Activated CD8-positive, alpha-beta T cell treated with anti-CD3 and anti-CD28 coated beads for 36 hours (primary cell): ENCODE measurements at places on chromosomes 12 and 14. TPM values are rescaled to one million over a fixed set of nuclear protein-coding genes. Genes with fewer than 3 reads are reported as not detected.

Gene ARHGEF40
- 0.23 TPM for total RNA-seq

- no peaks in the 10 kb centered on the region for H3K27me3 ChIP-seq
- H3K27ac ChIP-seq: no peak overlapping the region
- no peak for DNase-seq
- no peaks in the 10 kb centered on the region for H3K36me3 ChIP-seq
- H3K4me3 ChIP-seq: no peak overlapping the region
- H3K4me1 ChIP-seq: no peaks in the 10 kb centered on the region
These were observed 204.9 kb upstream of the RMST start for GRCh38 chr12:97257726-97258125.

- H3K4me1 ChIP-seq: peaks cover 8% of the 10 kb centered on the region
- DNase-seq: no peak
- no peak overlapping the region for H3K27ac ChIP-seq
- H3K36me3 ChIP-seq: peaks cover 38% of the 10 kb centered on the region
These were observed 8.7 kb downstream of the ZCCHC8 start for GRCh38 chr12:122491991-122492390.

- DNase-seq: no peak
- no peaks in the 10 kb centered on the region for H3K27me3 ChIP-seq
- H3K4me1 ChIP-seq: no peaks in the 10 kb centered on the region
- no peaks in the 10 kb centered on the region for H3K36me3 ChIP-seq
- no peak overlapping the region for H3K4me3 ChIP-seq
- H3K27ac ChIP-seq: no peak overlapping the region
These were observed 194.2 kb downstream of the SYT10 start for GRCh38 chr12:33245434-33245833.

DNA sequence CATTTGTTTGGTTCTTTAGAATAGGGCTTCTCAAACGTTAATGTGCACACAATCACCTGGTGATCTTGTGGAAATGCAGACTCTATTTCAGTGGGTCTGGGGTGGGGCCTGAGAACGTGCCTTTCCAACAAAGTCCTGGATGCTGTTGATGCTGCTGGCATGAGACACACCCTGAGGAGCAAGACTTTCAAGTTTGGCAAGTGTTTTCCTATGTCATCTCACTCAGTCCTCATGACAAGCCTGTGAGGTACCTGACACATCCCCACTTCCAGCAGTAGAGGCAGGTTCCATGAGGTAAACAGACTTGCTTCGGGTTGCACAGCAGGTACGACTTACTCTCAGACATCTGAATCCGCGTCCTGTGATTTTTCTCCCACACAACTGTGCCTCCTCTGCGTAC lies 147.1 kb downstream of the MYRFL start:
- H3K27ac ChIP-seq: no peak overlapping the region
- no peaks in the 10 kb centered on the region for H3K27me3 ChIP-seq
- H3K4me1 ChIP-seq: no peaks in the 10 kb centered on the region
- DNase-seq: no peak
- no peaks in the 10 kb centered on the region for H3K36me3 ChIP-seq

DNA sequence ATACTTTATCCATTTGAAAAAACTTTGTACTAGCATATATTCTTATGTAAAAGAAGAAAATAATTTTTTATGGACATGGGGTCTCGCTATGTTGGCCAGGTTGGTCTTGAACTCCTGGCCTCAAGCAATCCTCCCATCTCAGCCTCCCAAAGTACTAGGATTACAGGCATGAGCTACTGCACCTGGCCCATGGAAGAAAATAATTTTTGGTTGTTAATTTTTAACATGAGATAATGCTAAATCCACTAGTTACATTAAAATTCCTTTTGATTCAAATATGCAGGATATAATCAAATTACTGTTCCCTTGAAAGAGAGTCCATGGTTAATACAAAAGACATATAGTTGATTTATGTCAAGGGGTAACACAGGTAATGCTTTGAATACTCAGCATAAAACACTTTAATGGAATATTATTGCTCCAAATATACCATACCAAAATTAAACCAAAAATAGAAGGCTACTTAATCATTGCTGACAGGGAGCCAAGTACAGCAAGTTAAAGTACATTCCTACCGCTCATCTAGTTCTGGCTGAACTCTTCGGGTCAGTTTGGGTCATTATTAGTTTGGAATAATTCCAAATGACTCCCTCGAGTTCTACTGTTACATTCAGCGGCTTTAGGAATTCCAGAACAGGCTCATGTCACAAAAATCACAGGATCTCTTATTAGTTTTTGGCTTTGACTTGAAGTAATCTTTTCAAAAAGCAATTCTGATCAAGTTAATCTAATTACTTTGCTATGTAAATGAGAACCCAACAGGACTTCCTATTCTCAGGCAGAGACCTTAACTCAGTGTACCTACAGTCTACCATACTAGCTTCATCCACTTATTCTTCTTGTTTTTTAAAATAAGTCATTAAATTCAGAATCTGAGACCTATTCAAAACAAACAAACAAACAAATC lies 6.1 kb downstream of the SOS2 start:
- H3K4me1 ChIP-seq: peaks cover 51% of the 10 kb centered on the region
- no peak overlapping the region for H3K4me3 ChIP-seq
- no peak overlapping the region for H3K27ac ChIP-seq
- DNase-seq: no peak
- peaks cover 16% of the 10 kb centered on the region for H3K36me3 ChIP-seq

DNA sequence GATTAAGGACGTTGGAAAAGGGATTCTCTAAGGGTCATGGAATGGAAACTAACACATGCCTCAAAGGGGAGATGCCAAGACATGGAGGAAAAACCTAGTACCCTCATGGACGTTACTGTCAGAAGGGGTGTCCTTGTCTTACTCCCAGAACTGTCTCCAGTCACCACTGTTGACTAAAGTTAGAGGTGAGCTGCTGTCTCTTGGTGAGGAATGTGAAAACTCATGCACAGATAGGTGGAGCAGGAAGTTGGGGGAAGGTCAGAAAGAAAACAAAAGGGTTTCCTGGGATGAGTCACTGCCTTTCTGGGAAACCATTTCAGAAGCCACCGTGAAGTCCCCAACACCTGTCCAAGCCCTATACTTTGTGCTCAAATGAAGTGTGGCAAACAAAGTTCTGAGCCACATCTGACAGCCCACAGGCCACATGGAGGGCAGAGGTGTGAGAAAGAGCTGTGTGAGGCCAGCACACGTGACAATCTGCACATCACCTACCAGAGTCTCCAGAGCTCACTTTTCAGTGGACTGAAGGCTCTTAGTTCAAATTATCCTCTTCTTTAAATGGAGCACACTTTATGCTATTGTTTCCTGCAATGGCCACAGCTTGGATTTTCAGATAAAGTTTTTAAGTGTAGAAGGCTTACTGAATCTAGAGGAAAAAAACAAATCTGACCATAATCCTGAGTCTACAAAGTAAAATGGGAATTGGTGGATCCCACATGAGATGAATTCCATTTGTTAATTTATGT lies 92.9 kb upstream of the EGLN3 start:
- peak overlapping the region; percentile 80 for H3K27ac ChIP-seq
- peak; percentile 95 for DNase-seq
- H3K4me1 ChIP-seq: peaks cover 42% of the 10 kb centered on the region
- peaks cover 9% of the 10 kb centered on the region for H3K27me3 ChIP-seq
- peak overlapping the region; percentile 7 for H3K4me3 ChIP-seq

Gene DPY19L2
- 6.4 TPM for total RNA-seq

DNA sequence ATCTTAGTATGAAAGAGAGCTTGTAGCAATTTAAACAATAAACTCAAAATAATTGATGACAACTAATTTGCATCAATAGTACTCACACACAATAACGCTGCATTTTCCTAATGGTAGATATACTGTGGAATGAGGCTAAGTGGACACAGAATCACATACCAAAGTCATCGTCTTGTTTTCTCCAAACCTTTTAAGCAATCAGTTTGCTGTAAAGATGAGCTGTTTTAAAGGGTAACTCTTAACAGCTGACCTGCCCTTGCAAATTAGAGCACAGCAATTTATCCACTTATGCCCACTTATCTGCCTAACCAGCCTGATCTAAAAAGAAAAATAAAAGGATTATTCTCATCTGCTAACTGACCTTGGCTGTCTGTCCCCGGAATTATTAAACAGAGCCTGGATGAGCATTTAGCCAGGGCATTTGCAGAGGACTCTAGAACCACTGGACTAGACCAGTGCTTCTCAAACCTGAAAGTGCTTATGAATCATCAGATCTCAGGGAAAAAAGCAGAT lies 174.3 kb upstream of the BCL2L14 start:
- peaks cover 12% of the 10 kb centered on the region for H3K36me3 ChIP-seq
- no peak overlapping the region for H3K4me3 ChIP-seq
- H3K27me3 ChIP-seq: peaks cover 4% of the 10 kb centered on the region
- no peak overlapping the region for H3K27ac ChIP-seq
